ENCODE measurements at places on chromosomes 2 and 18.
A peak's percentile ranks its signal among the peaks of the same experiment; 100 is the strongest.

GRCh38 chr2:240759459-240759858, 60.6 kb downstream of the KIF1A start:
- DNase-seq, result no peak

- DNase-seq, result no peak
Measured at GRCh38 chr2:200787351-200788120, 24.2 kb upstream of the BZW1 start.

DNA sequence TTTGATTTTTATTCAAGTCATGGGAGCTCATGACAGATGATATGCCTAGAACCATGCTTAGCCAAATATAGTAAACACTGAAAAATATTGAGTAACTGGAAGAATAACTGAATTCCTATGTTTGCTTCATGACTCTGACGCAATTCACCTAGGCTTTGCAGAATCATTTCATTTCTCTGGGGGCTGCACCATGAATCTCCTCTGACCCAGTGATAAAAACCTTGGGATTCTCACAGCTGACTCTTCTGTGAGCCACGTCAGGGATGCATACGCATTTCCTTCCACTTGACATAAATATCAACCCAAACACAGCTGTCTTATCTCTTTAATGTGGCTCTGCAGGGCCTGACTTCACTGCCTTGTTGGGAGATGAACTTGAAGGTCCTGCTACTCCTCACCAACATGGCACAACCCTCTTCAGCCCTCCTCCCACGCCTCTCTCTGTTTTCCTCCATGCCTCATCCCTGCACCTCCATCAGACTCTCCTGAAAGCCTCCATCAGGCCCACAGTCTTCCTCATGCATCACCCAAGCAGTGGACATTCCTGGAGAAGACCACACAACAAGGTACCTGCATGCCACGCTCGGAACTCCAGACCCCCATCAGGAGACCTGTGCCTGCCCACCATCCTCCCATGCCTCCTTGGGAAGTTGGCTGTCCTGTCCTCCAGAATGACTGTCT, 29.8 kb downstream of the COL6A3 start:
- no peak for DNase-seq

DNA sequence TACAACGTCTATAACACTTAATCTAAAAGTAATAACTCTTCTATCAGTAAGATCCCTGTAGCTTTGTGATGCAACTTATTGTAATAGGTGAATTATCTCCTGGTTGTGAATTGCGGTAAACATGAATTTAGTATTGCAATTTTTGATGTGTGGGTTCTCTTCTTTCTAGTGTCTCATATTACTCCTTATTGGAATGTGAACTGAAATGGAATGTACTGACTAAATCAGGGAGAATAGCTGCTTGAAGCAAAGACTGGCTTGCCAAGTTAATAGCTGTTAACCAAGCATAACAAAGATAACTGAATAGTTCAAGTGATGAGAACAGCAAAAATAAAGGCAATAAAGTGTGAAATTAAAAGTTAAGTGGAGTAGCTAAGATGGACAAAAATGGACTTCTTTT, 60.5 kb upstream of the TFPI start:
- DNase-seq, result no peak

DNA sequence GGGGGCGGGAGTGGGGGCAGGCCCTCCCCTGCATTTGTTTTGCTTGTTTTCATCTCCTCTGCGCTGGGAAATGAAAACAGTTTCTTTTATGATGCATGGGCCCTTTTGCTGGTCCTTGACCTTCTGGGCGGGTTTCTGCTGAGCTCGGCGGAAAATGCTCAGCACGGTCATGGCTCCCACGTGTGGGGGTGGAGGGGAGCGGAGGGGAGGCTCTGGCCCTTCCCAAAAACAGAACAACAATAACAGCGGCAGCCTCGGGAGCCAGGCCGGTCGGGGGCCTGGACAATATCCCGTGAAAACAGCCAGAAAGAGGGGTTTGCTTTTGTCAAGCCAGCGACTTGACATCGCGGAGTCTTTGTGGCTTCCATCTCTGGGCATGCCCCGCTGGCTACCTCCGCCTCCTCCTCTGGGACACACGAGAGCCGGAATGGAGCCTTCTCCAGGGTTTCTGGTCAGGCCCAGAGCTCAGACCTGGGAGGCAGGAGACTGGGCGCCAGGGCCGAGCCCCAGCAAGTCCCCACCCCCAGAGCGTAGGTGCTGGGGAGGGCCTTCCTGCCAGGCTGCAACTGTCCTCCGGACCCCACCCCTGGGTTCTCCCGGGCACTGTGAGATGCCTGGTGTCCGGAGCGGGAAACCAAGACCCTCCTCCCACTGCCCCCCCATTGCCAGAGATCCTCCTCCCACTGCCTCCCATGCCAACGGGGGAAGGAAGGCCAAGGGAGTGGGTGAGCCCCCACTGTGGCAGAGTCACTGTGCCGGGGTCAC, 35.9 kb upstream of the SNED1 start:
- DNase-seq, result no peak

GRCh38 chr2:23401427-23402204, 16.6 kb downstream of the KLHL29 start:
- no peak for DNase-seq

- DNase-seq, result peak; percentile 75
Measured at GRCh38 chr2:113173542-113174375, at the start of gene PSD4. PSD4 (plus strand) TSS chr2:113173971; CDS start chr2:113182457, 8,486 bp downstream.

DNA sequence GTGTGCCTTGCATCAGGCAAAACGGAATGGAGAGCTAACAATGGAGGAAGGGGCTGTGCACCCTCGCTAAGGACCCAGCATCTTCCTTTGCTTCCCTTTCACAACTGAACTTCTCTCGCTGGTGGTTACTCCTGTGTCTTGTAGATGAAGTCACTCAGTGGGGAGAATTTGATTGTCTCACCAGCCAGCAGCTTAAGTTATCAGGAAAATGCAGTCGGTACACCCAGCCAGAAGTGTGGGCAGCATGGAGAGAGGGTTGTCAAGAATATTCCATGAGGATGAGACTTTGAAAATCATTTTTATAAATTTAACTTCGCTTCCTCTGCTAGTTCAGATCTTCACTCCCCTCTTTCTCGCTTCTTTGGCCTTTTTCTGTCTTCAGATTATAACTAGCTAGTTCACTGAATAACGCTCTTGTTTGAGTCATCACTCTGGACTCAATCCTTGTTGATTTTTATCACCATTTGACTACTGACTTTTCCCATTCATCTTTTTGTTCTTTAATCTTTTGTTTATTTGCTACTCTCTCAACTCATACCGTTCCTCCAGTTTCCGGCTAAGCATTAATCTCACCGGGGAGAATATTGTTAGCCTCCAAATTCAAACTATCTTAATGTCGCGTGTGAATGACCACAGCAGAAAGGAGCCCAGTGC, 221.7 kb downstream of the CD226 start:
- no peak for DNase-seq

DNA sequence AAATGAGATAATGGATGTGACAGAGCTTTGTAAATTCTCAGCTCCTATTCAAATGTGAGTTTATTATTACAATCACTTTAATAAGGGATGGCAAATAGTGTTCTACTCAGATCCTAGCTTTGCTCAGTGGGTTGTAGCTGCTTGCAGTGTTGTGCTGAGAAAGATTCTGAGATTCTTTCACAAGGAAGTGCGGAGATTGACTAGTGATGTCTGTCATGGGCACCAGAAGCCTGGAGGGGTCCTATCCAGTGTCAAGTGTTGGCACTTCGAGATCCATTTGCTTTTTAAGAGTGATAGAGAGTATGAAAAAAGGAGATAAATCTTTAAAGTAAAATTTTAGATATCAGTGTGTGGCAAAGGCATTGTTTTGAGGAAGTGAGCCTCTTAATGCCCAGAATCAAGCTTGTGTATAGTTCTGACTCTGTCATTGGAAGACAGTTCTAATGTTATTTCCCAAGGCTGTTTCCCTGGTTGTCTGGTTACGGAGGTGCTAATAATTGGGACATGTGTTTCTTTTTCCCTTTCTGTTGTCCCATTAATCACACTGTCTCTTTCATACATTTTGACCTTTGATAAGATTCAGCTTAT, 181.7 kb upstream of the SPRED2 start:
- DNase-seq, result no peak

DNA sequence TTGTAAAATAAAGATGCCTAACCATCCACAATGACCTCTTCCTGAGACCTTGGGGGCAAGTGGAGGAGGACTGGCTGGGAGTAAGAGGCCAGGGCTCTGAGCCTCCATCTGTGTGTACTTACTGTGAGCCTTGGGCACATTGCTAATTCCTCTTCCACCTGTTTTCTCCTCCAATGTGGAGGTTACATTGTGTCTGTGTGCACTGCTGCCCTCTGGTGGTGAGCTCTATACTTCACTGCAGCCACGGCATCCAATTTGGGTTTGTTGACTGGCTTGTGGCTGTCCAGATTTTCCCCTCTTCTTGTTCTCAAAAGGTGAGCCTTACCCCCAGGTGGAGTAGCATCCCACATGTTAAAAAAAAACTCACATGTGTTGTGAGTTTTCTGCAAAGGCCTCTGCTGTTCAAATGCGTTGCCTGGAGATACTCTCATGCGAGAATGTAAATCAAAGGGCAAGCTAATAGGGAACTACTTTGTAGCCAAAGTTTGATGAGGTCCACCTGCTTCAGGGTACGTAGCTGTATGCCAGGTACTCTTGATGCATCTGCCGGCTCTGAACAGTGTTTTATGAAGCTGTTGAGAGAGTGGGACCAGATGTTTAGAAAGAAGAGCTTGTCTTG, 80.8 kb downstream of the APOB start:
- peak; percentile 49 for DNase-seq

DNA sequence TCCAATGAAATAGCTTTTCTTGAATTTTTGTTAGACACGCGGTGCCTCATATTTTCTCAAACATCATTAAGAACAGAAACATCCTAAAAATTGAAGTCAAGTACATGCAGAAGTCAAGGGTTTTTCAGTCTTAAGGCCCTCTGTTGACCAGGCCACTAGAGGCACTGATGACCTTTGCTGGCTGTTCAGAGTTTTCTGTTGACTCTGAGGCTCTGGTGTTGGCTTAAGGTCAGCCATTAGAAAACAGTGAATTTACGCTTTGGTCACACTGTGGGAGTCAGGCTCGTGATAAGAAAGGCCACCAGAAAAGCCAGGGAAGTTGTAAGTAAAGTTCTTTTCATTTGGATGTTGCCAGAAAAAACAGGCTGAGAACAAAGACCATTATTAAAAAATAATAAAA, 5.8 kb upstream of the UPP2 start:
- DNase-seq, result no peak

DNA sequence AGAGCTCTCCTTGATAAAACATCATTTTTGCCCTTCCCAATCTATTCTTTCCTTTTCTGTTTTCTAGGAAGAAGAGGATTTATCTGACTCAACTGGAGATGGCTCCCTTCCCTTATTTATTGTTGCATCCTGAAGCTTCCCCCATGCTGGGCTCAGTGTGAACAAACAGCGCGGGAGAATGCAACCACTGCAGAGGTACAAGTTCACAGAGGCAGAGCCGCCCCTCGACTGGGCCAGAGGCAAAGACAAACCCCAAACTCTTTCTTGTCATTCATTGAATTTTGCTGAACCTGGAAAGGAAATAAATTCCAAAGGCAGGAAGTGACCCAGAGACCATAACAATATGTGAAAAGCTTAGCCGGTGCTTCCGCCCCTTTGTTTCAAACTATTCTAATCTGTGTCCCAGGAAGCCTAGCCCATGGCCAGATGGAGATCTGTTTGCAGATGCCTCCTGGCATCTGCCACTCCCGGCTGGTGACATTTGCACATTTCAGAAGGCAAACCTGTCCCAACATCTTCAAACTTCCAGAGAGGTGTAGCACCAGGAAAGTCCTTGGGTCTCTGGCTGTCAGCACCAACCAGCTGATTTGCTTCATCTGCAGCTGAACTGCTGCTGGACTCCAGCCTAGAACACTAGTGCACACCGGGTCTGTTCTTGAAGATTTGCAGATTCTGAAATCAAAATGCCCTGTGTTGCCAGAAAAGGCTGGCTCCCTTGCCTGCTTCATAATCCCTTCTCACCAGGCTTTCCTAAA, 79.4 kb upstream of the MAP4K3 start:
- DNase-seq, result no peak

GRCh38 chr2:42028571-42029148, 19.2 kb upstream of the PKDCC start:
- DNase-seq, result no peak

- DNase-seq, result no peak
Measured at GRCh38 chr2:71339685-71340084, 8.1 kb downstream of the ZNF638 start.

DNA sequence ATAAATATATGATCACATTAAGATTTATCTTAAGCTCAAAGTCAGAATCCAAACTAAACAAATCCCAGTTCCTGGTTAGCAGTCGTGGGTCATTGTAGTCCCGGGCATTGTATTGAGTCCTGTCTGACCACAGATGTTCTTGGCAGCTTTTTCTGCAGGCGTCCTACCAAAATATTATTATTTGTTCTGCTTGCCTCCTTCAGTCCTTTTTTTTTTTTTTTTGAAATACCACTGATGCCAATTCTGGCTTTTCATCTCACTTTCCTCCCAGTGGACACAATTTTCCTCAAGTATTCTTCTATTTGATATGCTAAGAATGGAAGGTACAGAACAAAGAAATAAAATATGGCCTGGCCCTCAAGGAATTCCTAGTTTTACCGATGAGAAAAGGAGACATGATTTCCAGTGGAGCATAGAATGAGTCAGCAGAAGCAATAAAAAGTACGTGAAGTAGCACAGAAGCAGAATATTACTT, 151.6 kb downstream of the CSRNP3 start:
- DNase-seq, result no peak

DNA sequence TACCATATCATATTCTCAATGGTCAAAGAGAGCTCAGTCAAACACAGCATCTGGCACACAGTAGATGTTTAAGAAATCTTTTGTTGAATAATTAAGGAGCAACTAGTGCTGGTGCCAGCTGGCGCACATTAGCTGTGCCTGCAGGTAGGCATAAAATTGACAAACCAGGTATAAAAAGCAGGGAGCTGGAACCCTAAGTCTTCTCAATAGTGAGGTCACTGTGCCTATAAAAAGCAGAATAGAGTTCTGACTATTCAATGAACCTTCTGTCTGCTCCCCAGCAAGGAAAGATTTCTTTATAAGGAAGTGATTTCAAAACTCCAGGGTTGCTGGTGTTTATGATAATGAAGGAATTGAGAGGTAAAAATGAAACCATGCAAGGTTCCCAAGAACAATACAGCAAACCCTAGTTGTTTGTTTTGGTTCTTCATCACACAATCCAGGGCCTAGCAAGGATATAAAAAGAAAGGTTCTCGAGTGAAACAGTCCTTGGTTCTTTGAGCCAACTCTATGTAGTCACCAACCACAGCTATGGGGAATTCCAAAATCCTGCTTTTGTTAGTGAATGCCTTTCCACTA, 76.1 kb downstream of the THADA start:
- no peak for DNase-seq

GRCh38 chr2:7878786-7879482, 802.9 kb upstream of the ID2 start:
- no peak for DNase-seq

DNA sequence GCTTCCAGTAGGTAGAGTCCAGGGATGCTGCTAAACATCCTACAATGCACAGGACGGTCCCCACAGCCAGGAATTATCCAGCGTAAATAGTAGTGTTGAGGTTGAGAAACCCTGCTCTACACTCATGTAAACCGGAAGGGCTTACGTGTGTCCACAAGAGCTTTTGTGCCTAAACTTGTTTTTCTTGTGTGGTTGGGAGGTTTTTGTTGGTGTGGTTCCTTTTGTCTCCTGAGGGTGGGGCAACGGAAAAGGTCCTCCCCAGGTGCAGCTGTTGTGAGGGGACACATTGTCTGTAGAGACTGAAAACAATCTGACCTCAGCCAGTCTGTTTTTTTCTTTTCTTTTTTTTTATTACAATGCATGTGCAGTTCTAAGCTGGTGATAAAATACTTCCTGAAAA, 72.7 kb upstream of the MGAT5 start:
- DNase-seq, result no peak

Data from activated T-helper 9 cell treated with anti-CD3 and anti-CD28 coated beads, Interleukin-2, amount 50 U/mL, for 16 hours (primary cell).